NCI-H187 (cell line): ENCODE measurements at places on chromosomes 11 and 22.

DNA sequence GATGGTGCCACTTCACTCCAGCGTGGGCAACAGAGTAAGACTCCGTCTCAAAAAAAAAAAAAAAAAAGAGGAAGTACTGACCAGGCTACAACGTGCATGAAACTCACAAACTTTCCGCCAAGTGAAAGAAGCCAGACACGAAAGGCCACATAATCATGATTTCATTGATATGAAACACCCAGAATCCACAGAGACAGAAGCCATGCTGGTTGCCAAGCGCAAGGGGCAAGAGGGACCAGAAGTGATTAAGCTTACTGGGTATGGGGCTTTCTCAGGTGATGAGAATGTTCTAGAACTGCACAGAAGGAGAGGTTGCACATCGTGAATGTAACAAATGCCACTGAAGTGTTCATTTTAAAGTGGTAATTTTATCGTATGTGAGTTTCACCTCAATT, 60.9 kb downstream of the CELSR1 start:
- no peak for DNase-seq

DNA sequence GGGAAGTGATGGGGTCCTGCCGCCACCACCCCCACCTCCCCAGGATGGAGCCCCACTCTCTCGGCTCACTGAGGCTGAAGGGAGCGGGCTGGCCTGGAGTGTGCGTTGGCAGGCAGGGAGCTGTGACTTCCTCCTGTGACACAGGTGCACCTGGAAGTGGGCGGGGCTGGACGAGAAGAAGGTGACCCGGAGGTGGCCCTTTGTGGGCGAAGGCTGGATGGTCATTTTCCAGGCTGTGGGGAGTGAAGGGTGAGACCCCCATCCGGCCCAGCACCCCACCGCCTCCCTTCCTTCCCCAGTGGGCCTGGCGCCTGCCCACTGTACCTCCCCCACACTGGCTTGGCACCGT, 15.3 kb downstream of the IL17REL start:
- no peak for DNase-seq

DNA sequence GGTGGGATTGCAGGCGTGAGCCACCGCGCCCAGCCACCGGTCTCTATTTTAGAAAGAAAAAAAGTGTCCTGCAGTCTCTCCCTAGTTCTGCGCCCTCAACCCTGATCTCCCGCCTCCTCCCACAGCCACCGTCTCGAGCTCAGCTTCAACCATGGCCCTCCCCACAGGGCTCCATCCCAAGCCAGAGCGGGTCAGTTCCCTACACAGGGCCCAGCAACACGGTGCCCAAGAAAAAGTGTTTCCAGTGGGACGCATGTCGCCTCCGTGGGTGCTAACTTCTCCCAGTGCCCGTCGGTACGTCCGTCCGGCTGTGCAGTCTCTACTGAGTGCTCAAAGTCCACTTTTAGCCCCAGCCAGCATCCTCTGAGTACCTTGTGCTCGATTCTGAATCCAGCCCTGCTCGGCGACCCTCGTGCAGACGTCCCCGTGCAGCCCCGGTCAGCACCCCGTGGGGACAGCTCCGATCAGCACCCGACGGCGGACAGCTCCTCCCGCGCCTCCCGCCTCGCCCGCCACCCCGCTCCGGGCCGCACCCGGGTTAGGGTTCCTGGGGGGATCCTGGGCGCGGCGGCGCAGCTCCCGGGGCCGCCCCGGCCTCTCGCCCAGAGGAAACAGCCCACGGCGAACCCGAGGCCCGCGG, 657 bp upstream of the MAPK8IP2 start:
- DNase-seq, result no peak

DNA sequence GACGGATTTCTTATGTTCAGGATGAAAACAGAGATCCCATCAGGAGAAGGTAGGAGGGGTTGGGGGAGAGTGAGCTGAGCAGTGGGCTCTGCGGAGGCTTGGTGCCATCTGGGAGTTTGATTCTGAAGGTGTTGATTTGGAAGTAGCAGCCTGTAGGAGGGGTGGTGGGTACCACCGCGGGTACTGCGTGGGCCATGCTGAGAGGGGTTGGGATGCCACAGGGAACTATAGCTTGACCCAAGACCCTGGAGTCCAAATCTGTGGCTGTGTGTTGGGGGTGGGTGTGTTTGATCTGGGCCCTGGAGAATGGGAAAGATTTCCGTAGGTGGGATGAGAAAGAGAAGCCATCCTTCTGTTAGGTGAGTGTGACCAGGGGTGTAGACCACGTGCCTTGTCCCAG, 5.0 kb downstream of the INCENP start:
- no peak for DNase-seq

- DNase-seq, result no peak
These were observed 22.3 kb upstream of the TESMIN start for GRCh38 chr11:68773521-68774193.

- DNase-seq, result no peak
These were observed 63.0 kb downstream of the RELT start for GRCh38 chr11:73439002-73439843.

- DNase-seq, result no peak
These were observed 38.9 kb upstream of the SCUBE2 start for GRCh38 chr11:9130297-9130696.

GRCh38 chr22:23845265-23846080, 6.7 kb upstream of the DERL3 start:
- no peak for DNase-seq

DNA sequence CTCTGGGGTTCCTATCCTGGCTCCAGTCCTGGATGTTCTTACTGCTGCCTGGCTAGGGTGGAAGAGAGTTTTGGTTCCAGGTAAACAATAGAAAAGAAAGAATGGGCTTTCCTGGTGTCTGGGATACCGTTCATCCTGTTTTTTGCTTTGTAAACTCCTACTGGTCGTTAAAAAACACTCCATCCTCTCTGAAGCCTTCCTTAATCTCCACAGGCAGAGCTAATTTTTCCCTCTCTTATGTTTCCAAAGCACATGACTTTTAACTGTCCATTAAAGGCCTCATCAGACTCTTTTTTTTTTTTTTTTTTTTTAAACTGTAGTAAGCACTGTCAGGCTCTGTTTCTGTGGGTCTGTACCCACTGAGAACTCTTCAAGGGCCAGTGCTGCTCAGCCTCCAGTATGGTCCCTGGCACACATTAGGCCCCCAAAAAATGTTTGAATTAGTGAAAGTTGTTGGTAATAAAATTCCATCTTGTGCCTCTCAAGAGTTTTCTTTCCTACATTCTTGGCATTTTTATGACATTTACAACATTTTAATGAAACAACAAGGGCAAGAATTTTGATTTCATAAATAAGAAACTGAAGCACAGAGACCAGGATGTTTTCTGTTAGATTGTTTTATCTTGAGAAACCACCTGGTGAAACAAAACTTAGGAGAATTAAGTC, 104.2 kb downstream of the TEAD1 start:
- no peak for DNase-seq

DNA sequence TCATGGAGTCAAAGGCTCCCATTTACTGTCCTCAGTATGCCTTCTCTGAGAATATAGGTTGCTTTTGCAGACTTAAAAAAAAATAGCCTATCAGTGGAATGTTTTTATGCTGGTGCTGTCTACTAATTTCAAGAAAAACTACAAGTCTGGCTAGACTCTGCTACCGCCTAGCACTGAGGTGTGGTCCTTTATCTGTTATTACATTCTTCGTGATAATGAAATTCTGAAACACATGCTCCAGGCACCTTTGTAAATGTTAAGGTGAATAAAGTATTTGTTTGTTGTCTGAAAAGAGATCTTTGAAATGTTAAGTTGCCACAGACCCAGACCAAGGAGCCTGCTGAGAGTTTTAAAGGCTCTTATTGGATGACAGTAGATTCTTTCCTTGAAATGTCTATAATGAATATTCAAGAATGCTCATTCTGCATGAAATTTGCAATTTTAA, 95.3 kb downstream of the DBX1 start:
- DNase-seq, result no peak

DNA sequence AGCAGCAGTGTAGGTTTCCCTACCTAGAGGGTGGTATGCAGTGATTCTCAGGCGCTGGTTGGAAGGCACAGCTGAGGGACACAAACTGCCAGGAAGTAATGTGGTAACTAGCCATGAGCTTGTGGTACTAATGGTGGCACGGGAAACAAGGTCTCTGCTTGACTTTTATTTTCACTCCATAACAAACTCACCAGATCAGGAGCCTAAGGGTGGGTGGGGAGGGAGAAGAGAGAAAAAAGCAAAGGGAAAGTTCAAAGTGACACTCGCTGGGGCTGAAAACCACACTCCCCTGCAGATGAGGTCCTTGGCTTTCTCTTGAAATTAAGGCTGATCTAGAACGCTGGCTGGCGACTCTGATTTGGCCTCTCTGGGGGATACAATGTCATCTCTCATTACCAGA, 22.0 kb downstream of the TRAF6 start:
- DNase-seq, result no peak

DNA sequence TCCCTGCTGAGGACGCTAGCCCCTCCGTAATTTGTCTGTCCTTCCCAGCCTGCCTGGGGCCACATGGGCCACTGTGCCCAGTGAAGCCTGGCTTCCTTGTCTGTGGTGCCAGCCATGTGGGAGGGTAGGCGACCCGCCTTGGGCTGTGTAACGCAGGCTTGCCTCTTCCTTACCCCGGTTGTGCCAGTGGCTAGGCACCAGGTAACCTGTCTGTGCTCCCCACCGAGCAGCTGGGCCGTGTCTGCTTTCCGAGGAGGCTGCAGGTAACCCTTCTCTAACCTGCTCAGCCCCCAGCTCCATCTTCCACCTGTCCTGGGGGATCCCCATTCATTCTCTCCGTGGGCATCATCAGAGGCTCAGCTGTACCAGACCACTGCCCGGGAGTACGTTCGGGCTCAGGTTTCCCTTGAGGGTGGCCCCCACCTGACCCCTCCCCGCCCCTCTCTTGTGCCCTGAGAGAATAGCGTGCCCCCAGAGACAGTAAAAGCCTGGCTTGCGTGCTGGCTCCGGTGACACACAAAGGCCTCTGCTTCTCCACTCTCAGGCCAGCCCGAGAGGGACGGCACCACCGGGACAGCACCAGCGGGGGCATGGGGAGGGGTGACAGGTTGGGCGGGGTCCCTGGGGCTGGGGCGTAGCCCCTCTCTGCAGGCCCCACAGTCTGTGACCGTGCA, 79.1 kb downstream of the CDKN1C start:
- DNase-seq, result no peak

DNA sequence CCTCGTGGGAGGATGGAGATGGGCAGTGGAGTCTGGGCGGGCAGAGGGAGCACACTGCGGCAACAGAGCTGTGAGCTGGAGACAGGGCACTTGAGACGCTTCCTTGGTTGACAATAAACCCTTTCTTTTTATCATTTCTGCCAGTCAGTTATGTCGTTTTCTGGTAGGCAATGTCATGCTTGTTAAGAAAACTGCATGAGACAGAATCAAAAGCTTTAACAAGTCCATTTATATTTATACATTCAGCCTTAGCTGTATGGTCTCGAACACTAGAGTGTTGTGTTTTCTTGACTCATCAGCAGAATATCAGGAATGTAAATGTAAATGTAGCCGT, 31.9 kb downstream of the PPFIA1 start:
- DNase-seq, result no peak

- DNase-seq, result no peak
These were observed 215.0 kb upstream of the CTSC start for GRCh38 chr11:88552379-88553062.

DNA sequence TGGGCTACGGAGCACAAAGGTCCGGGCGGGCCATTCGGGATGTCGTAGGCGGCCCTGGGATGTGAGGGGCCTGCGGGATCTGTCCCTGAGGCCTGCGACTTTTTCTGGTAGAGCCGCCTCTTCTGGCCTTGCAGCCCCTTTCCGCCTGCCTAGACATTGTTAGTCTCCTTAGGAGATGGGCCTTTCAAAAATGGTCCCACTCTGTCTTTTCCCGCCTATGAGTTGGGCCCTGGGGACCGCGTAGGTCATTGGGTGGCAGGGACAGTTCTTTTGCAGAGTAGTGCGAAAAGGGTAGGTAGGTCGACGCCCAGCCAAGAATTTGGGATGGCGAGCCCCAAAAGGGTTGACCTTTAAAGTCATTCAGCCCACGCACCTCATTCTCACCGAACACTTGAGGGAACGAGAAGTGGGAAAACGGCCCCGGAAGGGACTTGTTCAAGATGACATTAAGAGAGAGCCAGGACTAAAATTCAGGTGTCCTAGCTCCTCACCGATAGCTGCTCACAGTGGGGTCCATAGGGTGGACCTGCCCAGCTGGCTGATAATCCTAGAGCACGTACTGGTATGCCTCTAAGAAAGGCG, 785 bp downstream of the OTUB1 start:
- no peak for DNase-seq

GRCh38 chr11:65210748-65211147, 29.0 kb downstream of the CAPN1 start:
- DNase-seq, result no peak

DNA sequence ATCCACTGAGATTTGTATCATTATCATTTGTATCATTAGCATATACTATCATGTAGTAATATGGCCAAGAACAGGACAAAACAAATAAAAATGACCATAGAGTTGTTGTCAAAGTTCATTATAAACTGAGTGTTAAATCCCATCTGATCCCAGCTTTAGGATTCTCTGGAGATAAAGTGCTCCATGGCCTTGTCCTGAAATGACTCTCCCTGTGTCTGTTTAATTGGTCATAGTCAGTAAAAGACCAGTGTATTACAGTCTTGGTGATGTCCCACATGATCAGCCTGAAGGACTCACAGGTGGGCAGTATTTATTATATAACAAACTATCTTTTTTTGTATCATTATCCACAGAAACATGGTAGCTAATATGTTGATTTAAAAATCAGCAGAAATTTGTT, 361.6 kb downstream of the TMEM135 start:
- DNase-seq, result no peak

DNA sequence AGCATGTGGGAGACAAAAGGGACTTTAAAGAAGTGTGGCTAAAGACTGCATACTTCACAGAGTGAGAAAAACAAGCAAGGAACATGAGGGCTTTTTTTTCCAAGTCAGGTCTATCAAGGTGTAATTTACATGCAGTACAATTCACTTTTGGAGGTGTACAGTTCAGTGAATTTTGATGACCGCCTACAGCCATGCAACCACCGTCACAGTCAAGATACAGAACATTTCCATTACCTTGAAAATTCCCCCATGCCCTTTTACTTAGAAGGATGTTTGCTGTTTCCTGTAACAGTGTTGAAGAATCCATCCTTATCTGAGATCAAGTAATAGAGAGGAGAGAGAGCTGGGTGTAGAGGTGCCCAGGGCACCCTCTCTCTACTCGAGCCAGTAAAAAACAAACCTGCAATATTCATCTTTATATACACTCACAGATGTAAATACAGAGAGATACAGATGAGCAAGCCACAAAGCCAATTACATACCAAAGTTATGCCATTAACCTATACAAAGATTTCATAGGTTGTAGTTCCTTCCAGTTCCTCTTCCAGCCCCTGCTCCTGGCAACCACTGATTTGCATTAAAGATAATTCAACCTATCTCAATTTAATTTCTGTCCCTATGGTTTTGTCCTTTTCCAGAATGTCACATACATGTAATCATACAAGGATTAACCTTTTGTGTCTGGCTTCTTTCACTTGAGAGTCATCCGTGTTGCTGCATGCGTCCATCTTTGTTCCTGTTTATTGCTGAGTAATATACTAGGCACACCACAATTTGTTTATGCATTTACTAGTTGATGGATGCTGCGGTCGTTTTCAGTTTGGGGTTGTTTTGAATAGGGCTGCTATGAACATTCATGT, 35.0 kb upstream of the RASD2 start:
- no peak for DNase-seq
